ENCODE measurements at places on chromosomes 13 and 19.

GRCh38 chr13:59342400-59342799 lies 821.3 kb downstream of the DIAPH3 start:
- no peaks in the 10 kb centered on the region for H3K4me1 ChIP-seq
- H3K27me3 ChIP-seq = no peaks in the 10 kb centered on the region
- H3K27ac ChIP-seq = no peak overlapping the region
- no peaks in the 10 kb centered on the region for H3K36me3 ChIP-seq
- DNase-seq = no peak

DNA sequence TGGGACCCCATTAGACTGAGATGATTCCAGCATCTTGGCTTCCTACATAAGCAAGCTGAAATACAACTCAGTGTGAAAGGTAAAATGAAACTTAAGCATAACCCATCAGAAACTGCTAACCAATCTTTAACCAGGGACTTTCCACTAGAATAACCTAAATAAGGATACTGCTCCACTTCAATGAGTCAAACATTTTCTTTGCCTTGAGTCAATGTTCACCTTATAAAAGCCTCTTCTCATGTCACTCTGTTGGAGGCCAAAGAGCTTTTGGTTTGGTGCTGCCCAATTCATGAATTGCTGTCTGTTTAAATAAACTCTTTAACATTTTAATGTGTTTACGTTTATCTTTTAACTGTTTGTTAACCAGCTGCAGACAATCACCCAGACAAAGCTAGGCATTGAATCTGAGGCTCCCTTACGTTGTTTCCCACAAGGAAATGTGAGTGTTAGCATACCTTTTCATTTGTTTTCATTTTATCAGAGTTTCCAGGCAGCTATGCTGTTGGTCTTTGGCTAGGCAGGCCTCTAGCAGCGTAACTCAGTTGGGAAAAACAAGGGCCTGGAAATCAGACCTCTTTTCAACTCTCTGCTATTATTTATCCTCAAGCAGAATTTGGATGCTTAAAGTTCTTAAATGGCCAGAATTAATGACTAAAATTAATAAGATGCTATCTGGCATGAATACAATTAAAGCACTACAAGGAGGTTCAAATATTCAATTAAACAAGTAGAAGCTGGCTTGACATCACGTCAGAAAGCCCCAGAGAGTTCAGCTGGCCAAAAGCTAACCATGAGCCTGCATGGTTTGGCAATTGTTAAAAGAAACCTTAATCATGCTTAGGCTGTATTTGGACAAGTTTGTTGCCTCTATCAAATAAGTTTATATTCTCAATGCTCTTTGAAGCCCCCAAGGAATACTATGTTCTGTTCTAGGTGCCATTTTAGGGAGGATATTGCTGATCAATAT lies 200.2 kb downstream of the DCLK1 start:
- no peak overlapping the region for H3K27ac ChIP-seq
- no peaks in the 10 kb centered on the region for H3K27me3 ChIP-seq
- H3K4me3 ChIP-seq = no peak overlapping the region
- DNase-seq = no peak

DNA sequence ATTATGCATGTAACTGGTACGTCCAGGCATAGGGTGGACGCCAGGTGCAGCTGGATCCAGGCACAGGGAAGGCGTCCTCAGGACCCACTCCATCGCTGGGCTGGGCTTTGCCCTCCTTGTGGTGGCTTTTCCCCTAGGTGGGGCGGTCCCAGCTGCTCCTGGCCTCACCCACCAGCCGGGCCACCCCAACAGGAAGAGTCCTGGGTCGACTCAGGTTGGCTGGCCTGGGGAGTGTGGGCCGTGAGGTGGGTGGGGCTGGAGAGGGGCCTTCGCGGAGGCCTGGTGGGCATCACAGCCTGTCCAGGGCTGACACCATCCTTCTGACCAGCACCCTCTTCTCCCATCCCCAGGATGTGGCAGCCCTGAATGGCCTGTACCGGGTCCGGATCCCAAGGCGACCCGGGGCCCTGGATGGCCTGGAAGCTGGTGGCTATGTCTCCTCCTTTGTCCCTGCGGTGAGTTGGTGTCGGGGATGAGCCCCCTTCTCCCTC lies 3.2 kb upstream of the GARIN5A start:
- H3K27me3 ChIP-seq = no peaks in the 10 kb centered on the region
- no peak overlapping the region for H3K4me3 ChIP-seq
- H3K4me1 ChIP-seq = peaks cover 43% of the 10 kb centered on the region
- H3K27ac ChIP-seq = no peak overlapping the region

DNA sequence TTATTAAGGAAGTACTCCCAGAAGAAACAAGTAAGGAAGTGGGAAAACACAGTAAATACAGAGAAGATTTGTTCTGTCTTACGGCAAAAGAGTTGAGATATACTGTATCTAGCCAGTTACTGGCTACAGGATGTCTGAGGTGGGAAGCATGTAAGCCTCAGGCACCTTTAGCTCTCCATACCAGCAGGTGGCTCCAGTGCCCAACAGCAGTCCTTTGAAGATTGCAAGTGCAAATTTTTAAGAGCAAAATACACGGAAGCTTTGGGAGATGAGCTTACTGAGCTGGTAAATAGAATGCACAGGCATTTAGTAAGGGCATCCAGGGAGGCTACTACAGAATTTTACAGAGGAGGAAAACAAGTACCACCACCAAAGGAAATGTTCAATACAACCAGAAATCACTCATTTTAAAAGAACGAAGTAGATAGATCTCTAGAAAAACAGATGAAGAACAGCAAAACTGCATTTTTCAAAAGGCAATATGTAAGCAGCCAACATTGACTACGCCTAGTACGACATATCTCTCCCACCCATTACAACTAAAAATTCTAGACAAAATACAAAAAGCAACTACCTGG lies 57.9 kb upstream of the VSTM2B start:
- H3K36me3 ChIP-seq = no peaks in the 10 kb centered on the region
- no peaks in the 10 kb centered on the region for H3K4me1 ChIP-seq

GRCh38 chr19:13037161-13037560 lies 41.9 kb downstream of the NFIX start:
- peaks cover 6% of the 10 kb centered on the region for H3K27me3 ChIP-seq
- H3K4me1 ChIP-seq = no peaks in the 10 kb centered on the region
- no peak overlapping the region for H3K4me3 ChIP-seq
- no peak overlapping the region for H3K27ac ChIP-seq
- no peaks in the 10 kb centered on the region for H3K36me3 ChIP-seq

GRCh38 chr13:47798906-47799305 lies 202.2 kb downstream of the SUCLA2 start:
- no peaks in the 10 kb centered on the region for H3K36me3 ChIP-seq
- H3K27me3 ChIP-seq = no peaks in the 10 kb centered on the region
- no peak for DNase-seq
- no peak overlapping the region for H3K27ac ChIP-seq
- no peaks in the 10 kb centered on the region for H3K4me1 ChIP-seq

Measured in CD4-positive, alpha-beta T cell (primary cell).